ENCODE measurements at places on chromosomes 6 and 20.
A peak's percentile ranks its signal among the peaks of the same experiment; 100 is the strongest.

GRCh38 chr6:154247119-154247861 is 109.3 kb downstream of the IPCEF1 start:
- no peak for DNase-seq

GRCh38 chr6:145020543-145020942 is 714.8 kb downstream of the EPM2A start:
- DNase-seq: no peak

DNA sequence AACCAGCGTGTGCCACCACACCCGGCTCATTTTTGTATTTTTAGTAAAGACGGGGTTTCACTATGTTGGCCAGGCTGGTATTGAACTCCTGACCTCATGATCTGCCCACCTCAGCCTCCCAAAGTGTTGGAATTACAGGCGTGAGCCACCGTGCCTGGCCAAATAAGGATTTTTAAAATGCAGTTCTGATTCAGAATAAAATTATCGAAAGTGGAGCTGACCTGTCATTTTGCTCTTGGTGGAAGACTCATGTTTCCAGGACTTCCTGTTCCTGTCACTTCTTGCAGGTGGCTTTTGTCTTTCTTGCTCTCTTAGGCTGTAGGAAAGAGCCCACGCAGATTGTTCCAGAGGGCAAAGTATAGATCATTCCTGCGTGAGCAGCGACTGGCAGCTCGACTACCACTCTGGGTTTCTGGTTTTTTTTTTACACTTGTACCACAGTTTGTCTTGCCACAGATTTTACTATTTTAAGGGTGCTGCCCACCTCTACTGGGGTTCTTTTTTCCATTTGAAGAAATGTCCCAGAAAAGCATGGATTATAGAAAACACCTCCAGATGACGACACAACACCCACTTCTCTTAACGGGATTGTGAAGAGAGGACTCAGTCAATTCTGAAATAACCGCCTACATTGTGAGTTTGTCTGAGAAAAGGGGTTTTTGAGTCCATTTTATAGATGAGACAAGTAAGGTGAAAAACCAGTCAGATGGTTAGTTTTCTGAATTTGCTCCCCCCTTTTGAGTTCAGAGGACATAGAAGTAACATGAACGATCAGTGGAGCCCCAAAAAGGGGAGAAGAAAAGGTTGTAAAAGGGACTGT is 7.5 kb downstream of the JARID2 start:
- DNase-seq: no peak

GRCh38 chr6:136873748-136874147 is 48.4 kb upstream of the SLC35D3 start:
- DNase-seq: no peak

GRCh38 chr6:137973201-137973600 is 106.1 kb downstream of the TNFAIP3 start:
- DNase-seq: no peak

GRCh38 chr6:121521164-121521555 is 85.7 kb downstream of the GJA1 start:
- no peak for DNase-seq

GRCh38 chr20:4014031-4014474 is 1.3 kb downstream of the RNF24 start:
- DNase-seq: no peak

DNA sequence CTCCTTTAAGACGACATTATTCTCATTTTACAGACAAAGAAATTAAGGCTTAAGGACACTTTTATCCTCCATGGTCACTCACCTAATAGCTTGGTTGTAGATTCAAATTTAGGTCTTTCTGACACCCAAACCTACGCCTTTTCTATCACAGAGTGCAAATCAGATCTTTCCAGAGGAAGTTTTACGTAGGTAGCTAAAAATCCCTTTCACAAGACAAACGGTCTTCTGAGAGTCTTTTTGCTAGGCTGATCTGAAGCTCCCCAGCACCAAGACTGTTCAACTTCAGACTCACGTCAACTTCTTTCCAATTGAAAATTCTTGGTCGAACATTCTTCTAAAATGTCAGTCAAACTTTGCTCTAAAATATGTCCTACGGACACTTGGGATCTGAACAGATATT is 46.5 kb downstream of the BLOC1S5 start:
- no peak for DNase-seq

DNA sequence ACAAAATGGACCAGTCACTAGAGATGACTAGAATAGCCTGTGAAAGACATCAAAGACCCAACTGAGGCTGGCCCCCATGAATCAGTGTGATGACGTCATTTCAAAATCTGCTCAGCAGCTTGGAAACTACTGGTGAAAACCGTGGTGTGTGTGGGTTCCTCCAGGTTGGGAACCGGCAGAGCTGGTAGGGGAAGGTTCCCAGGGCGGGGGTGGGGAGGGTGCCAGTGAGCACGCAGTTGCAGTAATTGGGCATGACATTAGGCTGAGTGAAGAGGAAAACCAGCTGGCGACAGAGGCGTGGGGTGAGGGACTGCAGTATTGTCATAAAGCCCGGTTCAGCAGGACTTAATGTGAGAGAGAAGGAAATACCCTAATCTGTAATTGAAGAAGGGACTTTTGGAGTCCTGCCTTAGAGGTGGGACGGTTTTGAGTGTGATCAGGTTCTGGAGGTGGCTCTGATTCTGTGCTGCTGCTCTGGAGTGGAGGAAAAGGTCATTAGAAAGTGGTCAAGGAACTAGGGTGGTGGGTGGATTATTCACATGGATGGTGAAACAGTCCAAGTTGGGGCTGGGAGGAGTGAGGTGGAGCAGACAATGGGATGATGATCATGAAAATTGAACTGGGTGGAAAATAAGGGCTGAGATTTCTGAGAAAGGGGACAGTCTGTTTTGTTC is 52.0 kb upstream of the MTHFD1L start:
- no peak for DNase-seq

DNA sequence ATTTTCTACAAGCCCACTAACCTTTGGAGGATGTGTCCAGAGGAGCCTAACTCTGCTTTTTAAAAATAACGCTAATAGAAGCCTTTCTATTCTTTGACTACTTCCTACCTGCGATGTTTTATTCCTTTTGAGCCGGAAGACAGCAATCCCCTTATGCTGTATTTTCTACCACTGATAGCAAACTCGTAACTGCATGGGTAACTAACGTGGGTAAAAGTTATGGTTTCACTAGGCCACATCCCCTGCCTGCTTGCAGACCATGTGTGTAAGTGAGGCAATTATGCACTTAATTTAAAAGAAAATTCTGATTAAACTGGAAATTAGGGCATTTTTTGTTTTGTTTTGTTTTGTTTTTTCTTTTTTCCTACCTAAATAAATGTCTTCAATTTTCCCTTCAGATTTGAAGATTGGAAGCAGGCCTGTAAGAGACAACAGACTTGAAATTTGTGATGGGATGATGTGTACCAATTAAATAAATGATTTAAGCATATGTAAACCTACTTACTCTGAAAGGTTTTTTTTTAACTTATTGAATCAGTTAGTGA is 931 bp downstream of the UFL1 start:
- DNase-seq: no peak

GRCh38 chr6:82955841-82956240 is 109.8 kb downstream of the UBE3D start:
- DNase-seq: no peak

DNA sequence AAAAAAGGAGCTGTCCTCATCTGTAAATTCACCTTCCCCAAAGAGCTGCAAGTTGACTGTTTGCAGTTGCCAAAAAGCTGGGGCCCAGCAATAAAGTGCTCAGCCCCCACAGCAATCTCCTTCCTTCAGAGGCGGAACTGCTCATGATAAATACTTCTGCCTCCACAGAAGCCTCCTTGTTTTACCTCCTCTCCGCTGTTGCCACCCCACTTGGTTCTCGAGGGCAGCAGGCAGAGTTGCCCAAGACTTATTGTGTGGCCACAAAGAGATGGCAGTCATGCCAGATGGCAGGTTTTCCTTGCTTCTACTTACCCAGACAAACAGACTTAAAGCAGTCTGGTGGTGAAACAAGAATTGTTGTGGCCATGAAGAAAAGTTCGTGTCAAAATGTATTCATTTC is 66.3 kb downstream of the SLX4IP start:
- DNase-seq: no peak

DNA sequence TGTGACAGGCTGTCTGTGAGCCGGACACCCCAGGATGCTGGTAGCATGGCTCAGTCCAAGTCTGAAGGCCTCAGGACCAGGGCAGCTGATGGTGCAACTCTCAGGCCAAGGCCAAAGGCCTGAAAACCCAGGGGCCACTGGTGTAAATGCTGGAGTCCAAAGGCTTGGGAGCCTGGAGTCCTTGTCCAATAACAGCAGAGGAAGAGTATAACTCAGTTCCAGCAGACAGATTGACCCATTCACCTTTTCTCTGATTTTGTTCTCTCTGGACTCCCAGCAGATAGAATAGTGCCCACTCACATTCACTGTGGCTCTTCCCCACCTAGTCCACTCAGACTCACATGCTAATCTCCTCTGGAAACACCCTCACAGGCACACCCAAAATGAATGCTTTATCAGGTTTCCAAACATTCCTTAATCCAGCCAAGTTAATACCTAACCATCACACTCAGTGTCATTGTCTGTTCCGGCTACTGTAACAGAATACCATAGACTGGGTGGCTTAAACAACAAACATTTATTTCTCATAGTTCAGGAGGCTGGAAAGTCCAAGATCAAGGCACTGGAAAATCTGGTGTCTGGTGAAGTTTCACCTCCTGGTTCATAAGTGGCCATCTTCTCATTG is 5.0 kb upstream of the TRAF3IP2 start:
- DNase-seq: no peak

- DNase-seq: no peak
Observed at GRCh38 chr6:1631251-1631650, 21.5 kb downstream of the FOXC1 start.

- DNase-seq: peak; percentile 58
Observed at GRCh38 chr6:139135578-139136545, 982 bp downstream of the HECA start.

DNA sequence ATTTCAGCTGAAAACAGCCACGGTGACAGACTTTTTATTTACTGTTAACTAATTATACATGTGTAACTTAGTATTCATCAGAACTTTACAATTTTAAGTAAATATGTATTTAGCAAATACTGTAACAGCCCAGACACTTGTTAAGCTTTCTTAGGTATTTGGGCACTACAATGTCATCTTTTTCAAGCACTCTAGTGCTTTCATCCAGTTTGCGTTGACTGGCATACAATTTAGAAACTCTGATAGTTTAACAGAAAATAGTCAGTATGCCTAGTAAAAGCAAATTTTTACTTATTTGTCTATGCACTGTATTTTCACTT is 10.6 kb downstream of the RBM39 start:
- no peak for DNase-seq

- DNase-seq: peak; percentile 70
Observed at GRCh38 chr6:125790358-125791150, at the start of gene NCOA7. NCOA7 (plus strand) TSS chr6:125790960; CDS start chr6:125815355, 24,395 bp downstream.

DNA sequence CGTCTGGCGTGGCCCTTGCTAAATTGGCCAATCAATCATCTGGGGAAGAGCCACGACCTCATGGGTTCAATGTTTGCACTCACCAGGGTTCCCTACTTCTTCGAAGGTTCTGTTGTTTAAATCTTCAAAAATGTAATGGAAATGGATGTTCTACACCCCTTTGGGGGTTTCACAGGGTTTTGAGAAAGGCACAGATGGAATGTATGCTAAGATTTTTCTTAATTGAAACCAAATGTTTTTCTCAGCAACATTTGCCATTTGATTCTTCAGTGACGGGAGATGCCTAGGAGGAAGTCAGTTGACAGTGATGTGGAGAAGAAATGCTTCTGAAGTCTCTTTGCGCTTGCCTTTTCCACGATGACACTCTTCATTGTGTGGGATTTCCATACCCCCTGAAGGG is 312.3 kb downstream of the ESR1 start:
- DNase-seq: no peak

- DNase-seq: peak; percentile 33
Observed at GRCh38 chr6:158853072-158853879, 34.1 kb upstream of the EZR start.

DNA sequence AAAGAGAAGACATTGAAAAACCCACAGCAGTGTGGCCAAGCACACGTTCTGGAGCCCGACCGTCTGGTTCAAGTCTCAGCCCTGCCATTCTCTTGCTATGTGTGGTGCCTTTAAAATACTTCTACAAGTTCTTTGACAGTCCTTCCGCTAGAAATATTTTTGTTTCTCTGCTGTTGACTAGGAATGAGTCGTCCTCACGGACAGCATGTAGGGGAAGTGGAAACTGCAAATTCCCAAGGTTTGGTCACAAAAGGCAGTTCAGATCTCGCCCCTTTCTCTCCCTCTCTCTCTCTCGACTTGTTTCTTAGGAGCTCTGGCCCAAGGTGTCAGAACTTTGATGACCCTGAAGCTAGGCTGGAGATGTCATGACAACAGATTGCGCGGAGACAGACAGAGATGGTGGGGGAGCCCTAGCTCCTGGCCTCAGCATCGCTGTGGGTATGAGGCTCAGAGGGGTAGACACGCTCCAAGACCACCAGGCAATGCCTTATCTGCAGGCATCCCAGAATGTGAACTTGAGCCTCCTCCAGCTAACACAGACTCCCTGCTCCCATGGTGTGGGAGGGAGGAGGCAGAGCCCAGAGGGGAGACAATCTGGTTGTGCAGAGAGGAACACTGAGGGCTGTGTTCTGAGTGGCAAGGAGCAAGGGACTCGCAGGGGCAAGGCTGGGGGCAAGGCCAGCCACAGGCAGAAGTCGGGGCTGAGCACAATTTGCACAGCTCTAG is 368.9 kb upstream of the SULF2 start:
- no peak for DNase-seq

- DNase-seq: no peak
Observed at GRCh38 chr6:1227935-1228753, 83.8 kb upstream of the FOXQ1 start.

DNA sequence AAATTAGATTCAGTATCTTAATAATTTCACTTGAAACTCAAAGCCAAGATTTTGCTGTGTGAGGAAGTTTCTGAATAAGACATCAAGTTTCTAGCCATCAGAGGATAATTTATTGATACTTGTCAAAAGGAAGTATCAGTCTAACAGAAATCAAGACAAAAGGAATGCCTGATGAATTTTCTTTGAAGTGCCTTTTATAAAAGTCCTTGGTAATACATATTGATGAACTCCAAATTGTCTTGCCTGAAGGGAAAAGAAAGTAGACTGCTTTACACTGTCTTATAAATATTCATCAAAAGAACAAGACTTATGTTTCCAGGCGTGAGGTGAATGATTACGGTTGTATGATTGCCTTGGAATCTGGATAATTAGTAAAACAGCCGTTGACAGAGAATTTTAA is 986.0 kb upstream of the MAP3K7 start:
- DNase-seq: no peak

GRCh38 chr20:15487682-15488081 is 1085.6 kb downstream of the KIF16B start:
- no peak for DNase-seq
